Large intestine (tissue), 12 donors: ENCODE measurements at places on chromosomes 7 and 10. TPM values are rescaled to one million over a fixed set of nuclear protein-coding genes. Genes with fewer than 3 reads are reported as not detected.

EFCAB10 gene
- polyA plus RNA-seq, result 1.4 TPM

HOGA1 gene
- polyA plus RNA-seq, result 3.2 TPM

SMO gene
- polyA plus RNA-seq, result 23.6 TPM

ETV1 gene
- polyA plus RNA-seq, result 30.6 TPM

LRRD1 gene
- polyA plus RNA-seq, result 0.19 TPM

- no peak for DNase-seq
These were observed 235.9 kb downstream of the COBL start for GRCh38 chr7:51080622-51081269.

GRCh38 chr10:126065751-126066377 lies 169.5 kb downstream of the FANK1 start:
- no peak for DNase-seq

DNA sequence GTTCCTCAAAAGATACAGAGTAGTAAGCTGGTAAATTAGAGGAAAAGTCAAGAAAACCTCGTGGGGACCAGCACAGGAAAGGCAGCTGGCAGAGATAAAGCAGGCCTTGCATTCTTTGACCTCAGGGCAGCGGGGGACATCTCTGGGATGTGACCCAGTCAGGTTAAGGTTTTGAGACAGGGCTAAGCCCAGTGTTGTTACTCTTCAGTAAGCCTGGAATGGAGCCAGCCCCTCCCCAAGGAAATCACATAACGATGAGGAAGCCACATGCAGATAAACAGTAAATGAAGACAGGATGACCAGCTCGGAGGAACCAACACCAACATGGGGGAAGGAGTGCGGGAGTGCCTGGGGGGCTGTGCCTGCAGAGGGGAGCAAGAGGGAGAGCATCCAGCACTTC lies 99.6 kb downstream of the JAZF1 start:
- DNase-seq, result no peak

- no peak for DNase-seq
These were observed 76.9 kb upstream of the KMT2C start for GRCh38 chr7:152512706-152513105.

DNA sequence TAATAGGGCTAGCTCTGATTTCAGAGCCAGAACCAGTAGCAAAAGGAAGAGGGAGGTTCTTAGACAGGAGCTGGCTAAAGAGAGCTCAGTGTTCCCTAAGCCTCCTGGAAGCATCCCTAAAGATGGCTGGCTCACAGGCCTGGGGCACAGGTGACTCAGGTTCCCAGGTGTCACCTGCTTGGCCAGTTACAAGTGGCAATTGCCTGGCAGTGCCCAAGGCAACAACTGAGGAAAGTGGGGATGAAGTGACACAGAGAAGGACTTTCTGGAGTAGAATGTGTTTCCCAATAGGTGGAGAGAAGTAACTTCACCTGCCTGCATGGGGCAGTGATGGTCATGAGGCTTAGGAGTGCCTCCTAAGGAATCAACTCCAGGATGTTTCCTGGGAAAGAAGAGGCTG lies 66.5 kb upstream of the EEPD1 start:
- DNase-seq, result no peak

GRCh38 chr10:79067241-79068202 lies 1.2 kb upstream of the ZMIZ1 start:
- peak; percentile 96 for DNase-seq

- DNase-seq, result no peak
These were observed 136.8 kb upstream of the YAE1 start for GRCh38 chr7:39429421-39429820.

- DNase-seq, result no peak
These were observed 50.0 kb downstream of the SRI start for GRCh38 chr7:88169717-88170320.

GRCh38 chr7:123533929-123534382 lies 439 bp downstream of the IQUB start:
- DNase-seq, result no peak

GRCh38 chr7:66641526-66641871 lies 12.8 kb downstream of the KCTD7 start:
- no peak for DNase-seq
